ENCODE measurements at places on chromosomes 5 and 9.

- DNase-seq, result no peak
Observed at GRCh38 chr9:131994364-131995125, 85.1 kb downstream of the MED27 start.

GRCh38 chr9:87530716-87531115 lies 33.0 kb downstream of the DAPK1 start:
- no peak for DNase-seq

DNA sequence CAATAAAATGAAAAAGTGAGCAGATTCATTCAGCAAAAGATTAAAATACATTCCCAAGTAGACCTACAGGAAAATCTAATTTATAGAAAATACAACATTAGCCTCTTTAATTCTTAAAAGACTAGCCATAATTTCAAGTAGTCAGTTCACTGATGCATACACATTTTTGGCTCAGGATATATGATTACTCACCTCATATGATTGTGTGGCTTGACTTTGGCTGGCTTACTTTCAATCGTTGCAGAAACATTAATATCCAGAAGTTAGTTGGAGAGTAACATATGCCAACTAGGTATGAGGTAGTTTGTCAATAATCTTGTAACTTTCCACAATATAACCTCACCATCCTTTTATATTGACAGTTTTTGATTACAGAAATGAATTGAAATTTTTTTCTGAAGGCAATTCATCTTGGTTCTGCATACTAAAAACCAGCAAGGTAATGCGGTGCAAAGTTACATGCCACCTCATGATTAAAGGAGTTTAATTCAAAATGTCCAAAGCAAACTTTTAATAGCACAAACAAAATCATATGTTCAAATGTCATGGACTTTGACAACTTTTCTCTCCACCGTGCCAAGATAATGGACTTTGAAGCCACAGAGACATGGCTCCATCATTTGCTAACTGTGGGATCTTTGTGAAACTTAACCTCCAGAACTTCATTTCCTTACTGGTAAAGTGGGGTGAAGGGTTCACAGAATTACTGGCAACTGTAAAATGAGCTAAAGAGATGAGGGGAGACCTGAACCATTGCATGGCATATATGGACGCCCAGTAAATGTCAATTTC lies 76.6 kb upstream of the PAM start:
- DNase-seq, result no peak

DNA sequence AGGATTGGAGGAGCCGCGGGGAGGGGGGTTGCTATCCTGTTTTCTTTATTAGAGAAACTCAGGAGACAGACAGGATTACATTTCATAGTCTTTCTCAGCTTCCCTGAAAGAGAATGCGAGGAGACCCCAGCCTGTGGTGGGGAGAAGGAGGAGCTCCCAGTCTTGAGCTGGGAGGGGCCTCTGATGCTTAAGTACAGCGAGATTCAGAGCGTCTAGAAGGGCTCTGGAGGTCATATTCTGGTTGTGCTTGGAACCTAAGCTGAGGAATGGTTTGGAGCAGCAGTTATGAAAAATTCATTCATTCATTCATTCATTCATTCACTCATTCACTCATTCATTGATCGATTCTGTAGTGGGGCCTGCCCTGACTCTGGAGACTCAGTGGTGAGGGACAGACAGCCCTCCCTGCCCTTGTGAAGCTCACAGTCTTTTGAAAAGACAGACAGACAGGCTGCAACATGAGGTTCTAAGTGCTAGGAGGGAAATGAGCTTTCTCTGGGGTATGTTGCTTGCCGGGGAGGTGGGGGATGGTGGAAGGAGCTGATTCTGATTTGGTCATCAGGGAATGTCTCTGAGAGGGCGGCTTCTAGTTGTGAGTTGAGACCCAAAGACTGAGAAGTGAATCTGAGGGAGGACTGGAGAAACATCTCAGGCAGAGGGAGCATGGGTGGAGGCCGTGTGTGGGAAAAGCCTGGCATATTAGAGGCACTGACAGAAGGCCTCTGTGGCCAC lies 2.5 kb upstream of the SPRY4 start:
- DNase-seq, result no peak

- no peak for DNase-seq
Observed at GRCh38 chr9:114913656-114914055, 16.7 kb downstream of the TNFSF8 start.

GRCh38 chr5:105530716-105531261 lies 1968.2 kb upstream of the NUDT12 start:
- no peak for DNase-seq

DNA sequence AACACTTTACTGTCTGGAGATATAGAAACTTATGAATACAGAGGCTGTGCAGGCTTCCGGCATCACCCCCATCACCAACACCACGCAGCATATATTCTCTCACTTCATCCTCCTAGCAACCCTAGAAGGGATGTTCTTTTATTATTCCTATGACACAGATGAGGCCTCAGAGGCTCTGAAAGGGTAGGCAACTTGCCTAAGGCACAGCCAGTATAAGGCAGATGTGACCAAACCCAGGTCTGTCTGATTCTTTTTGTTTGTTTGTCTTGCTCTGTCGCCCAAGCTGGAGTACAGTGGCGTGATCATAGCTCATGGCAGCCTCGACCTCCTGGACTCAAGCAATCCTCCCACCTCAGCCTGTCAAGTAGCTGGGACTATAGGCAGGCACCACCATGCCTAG lies 22.8 kb upstream of the CORO2A start:
- no peak for DNase-seq

- no peak for DNase-seq
Observed at GRCh38 chr5:67476531-67476930, 279.9 kb upstream of the CD180 start.

DNA sequence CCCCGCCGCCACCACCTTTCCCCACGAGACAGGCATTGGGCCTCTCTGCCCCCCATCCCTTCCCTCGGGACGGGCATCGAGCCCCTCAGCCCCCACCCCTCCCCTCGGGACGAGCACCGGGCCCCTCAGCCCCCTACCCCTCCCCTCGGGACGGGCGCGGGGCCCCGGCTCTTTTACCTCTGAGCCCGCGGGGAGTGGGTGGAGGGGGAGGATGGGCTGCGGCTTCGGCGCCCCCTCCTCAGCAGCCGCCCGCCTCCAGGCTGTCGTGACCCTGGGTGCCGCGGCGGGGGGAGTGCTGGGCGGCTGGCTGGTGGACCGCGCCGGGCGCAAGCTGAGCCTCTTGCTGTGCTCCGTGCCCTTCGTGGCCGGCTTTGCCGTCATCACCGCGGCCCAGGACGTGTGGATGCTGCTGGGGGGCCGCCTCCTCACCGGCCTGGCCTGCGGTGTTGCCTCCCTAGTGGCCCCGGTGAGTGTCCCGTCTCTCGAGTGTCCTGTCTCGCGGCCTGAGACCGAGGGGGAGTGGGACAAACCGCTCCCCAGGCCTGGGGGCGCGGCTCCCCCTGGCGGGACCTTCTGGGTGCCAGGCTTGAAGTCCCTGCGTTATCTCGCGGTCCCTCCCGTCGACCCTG lies 791 bp downstream of the SLC2A8 start:
- no peak for DNase-seq

DNA sequence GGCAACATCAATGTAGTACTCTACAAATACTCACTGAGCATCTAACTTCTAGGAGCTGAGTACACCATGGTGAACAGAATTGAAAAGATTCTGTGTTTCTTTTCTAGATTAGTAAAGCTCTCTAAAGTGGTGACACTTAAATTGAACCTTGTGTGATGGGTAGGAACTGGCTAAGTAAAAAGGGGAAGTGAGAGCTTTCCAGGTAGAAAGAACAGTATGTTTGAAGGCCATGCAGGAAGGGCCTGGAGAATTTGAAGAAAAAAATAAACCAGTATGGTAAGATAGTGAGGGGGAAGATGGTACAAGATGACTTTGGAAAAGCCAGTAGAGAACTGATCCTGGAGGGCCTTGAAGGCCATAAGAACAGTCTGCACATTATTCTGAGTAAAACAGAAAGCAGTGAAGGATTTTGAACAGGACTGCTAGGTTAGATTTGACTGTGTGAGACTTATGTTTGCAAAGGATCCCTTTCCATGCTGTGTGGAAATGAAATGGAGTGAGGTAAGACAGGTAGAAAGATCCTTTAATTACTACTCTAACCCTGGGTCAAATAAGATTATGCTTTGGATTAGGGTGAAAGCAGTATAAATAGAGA lies 46.7 kb upstream of the UBQLN1 start:
- no peak for DNase-seq

DNA sequence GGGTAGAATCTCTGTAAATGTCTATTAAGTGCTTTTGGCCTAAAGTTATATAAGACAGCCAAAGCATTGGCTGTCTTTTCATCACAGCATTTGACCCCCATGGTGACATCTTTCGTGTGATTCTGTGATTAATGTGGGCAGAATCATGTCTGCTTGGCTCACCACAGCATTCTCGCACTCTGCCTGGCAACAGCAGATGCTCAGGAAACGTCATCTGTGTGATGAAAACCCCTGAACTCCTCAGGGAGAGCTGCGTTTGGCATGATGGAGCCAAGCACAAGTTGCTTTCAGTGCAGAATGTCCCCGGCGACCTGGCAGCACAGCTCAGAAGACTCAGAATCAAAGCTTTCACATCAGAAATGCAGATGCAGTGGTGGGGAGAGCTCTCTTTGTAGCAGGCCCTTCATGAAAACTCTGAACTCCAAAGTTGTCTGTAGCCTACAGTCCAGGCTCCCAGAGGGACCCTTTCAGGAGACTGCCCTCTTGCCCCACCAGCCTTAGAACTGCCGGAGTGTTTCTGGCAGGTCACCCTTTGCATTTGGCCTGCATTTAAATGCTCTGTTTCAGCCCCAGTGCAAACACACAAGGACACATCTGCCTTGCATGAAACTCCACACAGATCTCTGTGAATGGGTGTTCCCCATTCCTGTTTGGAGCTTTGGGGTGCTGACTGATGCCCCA lies 155.6 kb upstream of the PANK3 start:
- DNase-seq, result no peak

DNA sequence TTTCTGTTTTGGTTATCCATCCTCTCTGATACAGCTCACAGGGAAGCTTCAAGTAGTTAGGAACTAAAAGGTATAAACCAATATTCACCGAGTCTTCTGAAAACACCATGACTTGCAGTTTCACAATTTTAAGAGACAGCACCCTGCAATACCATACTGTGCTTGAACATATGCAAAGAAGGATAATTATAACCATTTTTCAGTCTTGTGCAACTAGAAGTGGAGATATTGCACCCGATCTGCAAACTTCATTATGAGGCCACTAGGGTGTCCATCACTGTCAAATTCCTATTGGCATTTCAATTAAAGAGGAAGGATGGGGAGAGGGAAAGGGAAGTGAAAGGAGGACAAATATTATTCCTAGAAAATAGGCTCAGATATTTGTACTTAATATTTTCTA lies 32.4 kb upstream of the CEP120 start:
- DNase-seq, result no peak

DNA sequence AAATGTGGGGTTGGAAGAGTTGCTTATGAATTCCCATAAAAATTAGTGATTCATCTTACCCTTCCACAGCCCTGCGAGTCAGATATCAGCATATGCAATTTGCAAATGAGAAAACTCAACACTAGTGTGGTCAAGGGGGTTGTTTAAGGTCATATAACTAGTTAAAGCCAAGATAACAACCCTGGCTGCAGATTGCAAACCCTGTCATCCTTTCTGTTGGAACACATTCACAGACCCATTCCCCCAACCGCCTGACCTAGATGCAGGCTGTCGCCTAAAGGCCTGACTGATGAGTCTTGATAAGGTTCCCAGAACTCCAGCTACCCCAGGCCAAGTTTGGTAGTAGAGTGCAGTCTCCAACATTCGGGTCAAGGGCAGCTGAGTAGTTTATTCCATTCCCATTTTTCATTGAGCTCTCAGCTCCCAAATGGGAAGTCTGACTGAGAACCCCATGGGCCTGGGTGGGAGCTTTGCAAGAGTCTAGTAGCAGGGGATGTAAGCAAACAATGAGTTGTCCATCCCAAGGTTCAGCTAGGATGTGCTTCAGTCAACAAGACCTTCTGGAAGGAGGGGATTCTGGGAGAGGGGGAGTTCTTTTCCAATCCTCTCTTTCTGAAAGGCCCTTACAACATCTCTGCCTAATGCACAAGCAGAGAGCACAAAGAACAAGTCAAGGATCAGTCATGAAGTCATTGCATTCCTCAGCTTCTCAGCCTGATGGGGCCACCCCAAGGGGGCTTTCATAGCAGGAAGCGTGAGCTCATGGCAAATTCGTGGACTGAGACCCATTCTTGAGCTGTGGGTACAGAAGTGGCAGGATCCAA lies 40.3 kb downstream of the ADAM19 start:
- DNase-seq, result no peak

- DNase-seq, result no peak
Observed at GRCh38 chr9:125993466-125993865, 246.3 kb downstream of the PBX3 start.

DNA sequence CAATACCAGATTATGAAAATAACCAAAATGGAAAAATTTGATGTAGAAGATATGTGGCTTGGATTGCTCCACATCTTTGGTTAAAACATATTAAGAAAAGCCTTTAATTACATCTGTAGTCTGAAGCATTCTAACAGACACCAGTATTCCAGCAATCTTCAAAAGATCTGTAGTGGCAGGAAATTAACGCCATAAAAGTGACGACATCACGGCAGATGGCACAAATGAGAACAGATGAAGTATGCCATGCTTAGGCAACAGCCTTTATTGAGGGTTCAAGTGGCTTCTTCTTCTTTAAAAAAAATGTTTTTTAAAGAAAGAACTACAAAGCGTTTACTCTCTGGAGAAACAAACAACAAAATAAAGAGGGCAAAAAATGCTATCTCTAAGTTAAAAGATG lies 164.2 kb downstream of the MEF2C start:
- DNase-seq, result no peak

DNA sequence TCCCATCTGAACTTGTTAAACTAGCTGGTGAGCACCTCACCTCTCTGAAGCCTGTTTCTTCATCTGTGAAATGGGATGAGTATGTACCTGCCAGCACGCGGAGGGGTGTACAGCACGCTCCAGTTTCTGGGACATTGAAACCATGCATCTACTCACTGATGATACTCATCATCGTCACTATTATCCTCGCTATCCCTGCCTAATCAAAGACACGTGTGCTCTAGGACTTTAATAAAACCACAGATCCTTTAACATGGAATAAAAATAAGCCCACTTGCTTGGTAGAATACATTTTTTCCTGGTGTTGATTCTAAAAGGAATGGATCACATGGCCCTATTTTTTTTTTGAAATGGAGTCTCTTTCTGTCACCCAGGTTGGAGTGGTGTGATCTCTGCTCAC lies 37.3 kb upstream of the POMT1 start:
- no peak for DNase-seq

DNA sequence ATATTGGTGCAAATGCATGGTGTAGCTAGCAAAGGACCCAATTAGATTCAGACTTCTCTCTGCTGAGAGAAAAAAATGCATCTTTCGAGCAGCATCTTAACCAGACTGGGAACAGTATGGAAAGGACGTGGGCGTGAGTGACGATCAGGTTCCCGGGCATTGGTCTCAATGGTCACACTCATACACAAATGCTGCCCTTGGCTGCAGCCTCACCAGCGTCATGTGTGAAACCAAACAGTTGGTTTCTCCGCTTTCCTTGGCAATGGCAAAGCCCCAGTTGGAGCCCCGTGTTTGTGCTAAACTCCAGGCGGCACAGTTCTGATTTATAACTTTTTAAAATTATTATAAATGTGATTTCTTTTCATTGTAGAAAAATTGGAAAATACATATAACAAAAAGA lies 237.8 kb downstream of the SEC61B start:
- DNase-seq, result no peak

- no peak for DNase-seq
Observed at GRCh38 chr9:18756712-18757125, 276.3 kb downstream of the SAXO1 start.

GRCh38 chr9:131720330-131720729 lies 19.5 kb downstream of the RAPGEF1 start:
- no peak for DNase-seq

- DNase-seq, result no peak
Observed at GRCh38 chr5:149903404-149903803, 41.2 kb downstream of the PDE6A start.

GRCh38 chr9:120531683-120532300 lies 48.2 kb downstream of the CDK5RAP2 start:
- DNase-seq, result no peak

Data from CD4-positive, alpha-beta T cell (primary cell).